Naive thymus-derived CD4-positive, alpha-beta T cell (primary cell): ENCODE measurements at places on chromosomes 11 and 22.
A peak's percentile ranks its signal among the peaks of the same experiment; 100 is the strongest.

DNA sequence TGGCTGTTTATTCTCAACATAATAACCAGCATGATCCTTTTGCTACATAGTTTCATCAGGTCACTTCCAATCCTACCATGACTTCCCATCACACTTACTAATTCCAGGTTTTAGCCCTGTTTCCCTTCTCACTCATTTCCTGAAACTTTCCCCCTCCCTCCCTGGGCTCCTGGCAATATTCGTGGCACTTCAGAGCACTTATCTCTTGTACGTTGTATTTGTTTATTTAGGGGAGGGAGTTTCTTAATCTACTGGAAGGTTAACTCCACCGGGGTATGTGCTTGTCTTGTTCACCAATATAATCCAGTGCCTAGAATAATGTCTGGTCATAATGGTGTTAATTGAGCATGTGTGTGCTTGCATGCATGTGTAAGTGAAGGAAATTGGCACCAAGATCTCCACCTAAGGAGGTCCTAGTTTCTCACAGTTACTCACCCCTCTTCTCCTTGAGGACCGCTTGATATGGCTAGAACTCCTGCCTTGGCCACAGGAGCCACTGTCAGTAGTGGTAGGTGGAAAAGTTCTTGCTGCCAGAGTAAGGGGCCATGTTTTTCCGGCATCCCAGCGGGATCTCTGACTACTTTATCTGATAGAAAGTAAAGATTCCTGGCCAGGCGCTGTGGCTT, 11.7 kb downstream of the EIF3L start:
- no peak for DNase-seq

GRCh38 chr22:47160781-47161520, 398.5 kb downstream of the TBC1D22A start:
- DNase-seq = no peak

DNA sequence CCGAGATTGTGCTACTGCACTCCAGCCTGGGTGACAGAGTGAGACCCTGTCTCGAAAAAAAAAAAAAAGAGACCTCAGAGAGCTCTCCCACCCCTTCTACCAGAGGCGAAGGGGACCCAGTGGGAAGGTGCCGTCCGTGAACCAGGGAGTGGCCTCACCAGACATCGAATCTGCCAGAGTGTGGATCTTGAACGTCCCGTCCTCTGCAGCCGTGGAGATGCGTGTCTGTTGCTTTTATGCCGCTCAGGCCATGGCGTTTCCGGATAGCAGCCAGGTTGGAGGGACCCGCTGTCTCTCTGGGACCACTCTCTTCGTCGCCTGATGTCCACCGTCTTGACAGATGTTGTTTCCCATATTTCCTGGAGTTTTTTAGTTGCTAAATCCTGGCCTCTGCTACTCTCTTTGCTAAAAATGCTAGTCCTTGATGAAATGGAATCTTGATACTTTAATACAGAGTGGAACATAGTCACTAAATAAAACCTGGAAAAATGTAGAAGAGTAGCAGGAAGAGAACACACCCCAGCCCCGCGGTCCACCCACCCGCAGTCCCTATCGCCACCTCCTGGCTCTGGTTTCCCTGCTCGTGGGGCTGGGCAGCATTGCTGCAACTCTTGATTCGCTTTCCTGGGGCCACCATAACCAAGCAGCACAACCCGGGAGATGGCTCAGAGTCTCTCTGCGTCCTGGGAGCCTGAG, 12.0 kb upstream of the MUC6 start:
- no peak for DNase-seq

- no peak for DNase-seq
These were observed 38.5 kb upstream of the GRAMD4 start for GRCh38 chr22:46581538-46582244.

GRCh38 chr22:37777122-37777687, 30.5 kb upstream of the GCAT start:
- no peak for DNase-seq

GRCh38 chr11:69913591-69914285, 94.5 kb upstream of the FGF3 start:
- no peak for DNase-seq

GRCh38 chr11:13680501-13681264, 12.2 kb downstream of the FAR1 start:
- no peak for DNase-seq

GRCh38 chr11:72642884-72643522, 31.2 kb downstream of the PDE2A start:
- DNase-seq = peak; percentile 70

DNA sequence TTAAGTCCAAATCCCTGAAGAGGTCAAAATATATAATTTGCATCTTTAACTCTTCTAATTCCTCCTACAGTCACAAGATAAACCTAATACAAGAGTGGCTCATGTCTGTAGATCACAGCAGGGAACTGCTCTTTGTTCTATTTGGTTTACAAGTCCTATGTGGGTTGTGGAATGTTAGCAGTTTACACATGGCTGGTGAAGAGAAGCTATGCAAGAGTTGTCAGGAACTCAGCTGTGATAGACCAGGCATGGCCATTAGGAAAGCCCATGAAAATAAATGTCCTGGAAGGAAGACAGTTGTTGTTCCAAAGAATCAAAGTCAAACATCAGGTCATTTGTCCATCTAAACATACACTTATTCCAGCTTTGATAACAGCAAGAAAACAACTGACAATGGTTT, 312.4 kb upstream of the PITPNB start:
- DNase-seq = no peak

DNA sequence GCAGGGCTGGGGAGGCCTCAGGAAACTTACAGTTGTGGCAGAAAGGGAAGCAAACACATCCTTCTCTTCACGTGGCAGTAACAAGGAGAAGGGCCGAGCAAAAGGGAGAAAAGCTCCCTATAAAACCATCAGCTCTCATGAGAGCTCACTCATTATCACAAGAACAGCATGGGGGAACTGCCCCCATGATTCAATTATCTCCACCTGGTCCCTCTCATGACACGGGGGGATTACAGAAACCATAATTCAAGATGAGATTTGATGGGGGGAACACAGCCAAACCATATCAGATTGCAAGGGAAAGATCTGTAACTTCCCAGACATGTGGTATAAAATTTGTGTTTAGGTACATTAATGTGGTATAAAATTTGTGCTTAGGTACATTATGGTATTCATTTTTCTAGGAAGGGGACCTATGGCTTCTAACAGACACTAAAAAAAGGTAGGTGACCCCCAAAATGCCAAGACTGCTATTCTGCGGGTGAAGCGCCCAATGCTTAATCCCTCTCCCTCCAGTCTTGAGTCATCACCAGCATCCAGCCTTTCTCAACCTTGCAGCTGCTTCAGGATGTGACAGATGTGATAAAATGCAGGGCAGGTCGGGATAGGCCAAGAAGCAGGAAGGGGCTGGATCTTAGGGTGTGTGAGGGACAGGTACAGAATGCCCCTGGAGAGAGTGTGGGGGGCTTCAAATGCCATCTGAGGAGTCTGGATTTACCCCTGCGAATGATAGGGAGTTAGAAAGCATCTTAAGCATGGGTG, 57.7 kb upstream of the AMPD3 start:
- DNase-seq = no peak

DNA sequence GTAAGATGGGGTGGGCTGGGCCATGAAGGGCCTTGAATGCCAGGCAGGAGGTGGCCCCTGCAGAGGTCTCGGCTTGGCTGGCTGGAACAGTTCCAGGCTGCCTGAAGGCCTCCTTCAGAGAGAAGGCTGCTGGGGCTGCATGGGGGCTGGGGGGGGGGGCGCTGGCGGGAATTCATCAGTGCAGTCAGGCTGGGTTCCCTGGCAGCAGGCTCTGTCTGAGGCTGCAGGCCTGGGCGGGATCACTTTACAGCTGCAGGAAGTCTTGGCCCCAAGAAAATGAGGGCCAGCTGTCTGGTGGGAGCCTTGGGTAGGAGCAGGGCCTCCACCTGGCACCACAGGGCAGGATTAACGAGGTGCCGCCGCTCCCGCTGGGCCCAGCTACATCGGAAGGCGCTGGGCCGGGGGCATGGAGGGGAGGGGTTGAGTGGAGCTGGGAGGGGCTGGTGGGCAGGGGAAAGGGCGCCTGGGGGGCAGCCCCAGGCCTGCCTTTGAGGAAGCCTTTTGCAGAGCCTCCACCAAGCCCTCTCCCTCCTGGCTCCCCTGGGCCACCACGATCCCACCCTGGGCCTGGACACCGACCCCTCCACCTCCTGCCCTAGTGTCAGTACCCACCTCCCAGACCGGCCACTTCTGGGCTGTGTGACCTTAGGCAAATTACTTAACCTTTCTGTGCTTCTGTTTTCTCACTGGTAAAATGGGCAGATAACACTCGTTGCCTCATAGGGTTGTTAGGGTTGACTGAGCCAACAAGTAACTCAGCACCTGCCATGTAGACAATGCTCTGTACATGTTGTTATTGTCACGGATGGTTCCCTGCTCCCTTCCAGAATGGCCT, 31.0 kb upstream of the HMOX1 start:
- DNase-seq = no peak

GRCh38 chr11:65611028-65611757, 2.8 kb downstream of the MAP3K11 start:
- no peak for DNase-seq

DNA sequence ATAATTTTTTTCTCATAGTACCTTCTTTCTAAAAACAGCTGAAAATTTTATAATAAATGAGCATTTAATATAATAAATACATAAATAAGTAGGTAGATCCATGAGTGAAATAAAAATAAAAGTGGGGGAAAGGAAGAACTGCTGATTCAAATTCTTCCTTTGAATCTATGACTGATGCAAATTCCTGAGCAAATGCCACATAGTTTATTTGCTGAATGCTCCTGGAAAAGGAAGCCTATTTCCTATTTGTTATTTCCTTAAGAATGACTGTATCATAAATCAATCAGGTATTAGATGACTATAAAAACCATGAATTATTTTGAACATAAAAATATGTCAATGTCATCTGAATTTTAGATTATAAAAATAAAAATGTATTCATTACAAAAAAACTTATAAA, 16.6 kb downstream of the BTBD10 start:
- no peak for DNase-seq

DNA sequence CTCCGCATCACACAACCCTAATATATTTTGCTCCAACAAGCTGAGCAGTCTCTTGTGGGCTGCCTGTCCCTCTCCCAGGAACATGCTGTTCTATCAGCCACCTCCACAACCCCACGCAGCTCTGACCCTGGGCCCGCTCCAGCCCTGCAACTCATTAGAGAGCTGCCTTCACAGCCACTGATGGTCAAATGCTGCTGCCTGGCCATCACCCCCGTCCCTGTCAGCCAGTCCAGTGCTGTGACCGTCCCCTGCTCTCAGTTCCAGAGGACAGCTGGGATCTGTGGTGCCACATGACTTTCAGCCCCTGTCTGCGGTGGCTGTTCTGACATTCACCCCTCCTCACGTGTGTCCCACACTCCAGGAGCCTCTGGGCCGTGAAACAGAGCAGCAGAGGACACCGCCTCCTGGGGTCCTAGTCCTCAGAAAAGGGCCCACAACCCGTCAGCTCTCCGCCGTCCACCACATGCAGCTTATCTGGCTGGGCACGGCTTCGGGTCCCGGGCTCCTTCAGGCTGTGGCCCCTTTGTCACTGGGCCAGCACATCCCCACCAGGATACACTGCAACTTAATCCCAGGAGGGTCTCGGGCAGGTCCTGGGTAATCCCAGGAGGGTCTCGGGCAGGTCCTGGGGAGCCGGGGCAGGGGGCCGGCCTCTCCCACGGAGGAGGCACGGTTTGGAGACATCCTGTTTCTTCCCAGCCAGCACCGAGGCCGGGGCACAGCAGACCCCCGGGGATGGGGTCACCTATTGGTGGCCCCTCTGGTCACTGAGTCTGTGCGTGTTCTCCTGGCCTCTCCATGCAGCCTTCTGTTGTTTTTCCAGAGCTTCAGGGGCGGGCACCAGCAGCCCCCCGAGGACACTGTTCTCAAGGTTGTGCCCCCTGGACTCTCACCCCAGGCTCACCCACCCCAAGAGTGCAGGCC, 15.1 kb downstream of the CRELD2 start:
- no peak for DNase-seq

- no peak for DNase-seq
These were observed 58.5 kb downstream of the TNRC6B start for GRCh38 chr22:40236131-40236665.

- DNase-seq = no peak
These were observed 5.6 kb upstream of the SCGB2A1 start for GRCh38 chr11:62202910-62203309.

GRCh38 chr11:27626269-27626937, 73.9 kb downstream of the BDNF start:
- no peak for DNase-seq

- DNase-seq = no peak
These were observed 1.8 kb upstream of the OR10A5 start for GRCh38 chr11:6843670-6844069.

DNA sequence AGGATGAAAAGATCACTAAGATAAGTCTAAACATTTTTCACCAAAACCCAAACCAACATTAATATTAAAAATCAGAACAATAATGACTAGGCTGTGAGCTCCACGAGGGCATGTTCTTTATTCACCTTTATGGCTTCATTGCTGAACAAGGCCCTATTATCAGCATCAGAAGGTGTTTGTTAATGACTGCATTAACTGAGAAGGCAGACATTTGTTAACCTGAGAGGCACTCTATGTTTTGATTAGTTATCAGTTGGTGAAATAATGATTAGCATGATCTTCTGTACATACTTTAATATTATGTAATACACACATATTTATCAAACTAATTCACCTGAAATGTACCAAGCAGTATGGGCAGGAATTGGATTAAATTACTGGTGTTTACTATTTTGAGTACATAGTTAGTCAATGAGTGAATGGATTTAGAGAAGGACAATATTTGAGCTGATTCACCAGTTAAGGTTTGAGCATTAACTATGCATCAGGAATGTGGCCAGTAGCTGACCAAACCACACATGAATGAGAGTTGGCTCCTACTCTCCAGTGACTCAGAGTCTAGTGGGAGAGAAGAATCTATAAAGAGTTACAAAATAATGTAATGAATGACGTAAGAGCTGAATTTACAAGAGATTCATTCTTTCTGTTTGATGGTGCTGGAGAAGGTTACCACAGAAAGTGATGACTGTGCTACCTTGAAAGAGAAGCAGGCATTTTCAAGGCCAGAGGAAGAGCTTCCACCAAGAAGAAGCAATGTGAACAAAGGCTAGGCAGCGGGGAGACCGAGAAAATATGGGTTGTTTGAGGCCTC, 6.7 kb downstream of the IL18 start:
- DNase-seq = no peak

DNA sequence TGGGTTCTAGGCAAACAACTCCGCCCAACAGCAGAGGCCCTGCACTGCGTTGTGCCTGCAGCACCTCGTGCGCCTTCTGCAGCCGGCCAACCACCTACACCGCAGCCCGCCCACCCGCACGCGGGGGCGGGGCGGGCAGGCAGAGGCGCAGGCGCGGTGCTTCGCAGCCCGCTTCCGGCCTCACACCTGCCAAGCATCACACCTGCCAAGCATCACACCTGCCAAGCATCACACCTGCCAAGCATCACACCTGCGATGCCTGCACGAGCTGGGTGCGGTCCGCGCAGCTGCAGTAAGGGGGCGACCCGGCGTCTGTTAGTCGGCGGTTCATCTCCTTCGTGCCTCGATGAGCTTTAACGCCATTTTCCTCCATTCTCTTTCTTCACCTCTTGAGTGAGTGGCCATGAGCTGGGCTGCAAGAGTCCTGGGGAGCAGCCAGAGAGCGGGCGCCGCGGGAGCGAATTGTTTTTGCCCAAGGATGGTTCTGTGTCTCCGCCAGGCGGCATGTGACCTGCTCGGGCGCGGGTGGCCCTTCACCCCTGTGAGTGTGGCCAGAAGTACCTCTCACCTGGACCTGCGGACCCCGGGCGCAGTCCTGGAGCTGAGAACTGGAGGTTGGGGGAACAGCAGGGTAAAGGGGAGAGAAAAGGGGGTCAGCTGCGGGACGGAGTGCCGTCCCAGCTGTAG, at the start of gene LDHAL6A:
Gene LDHAL6A, plus strand, starts transcription at position 171 of the 687 bp plus-strand sequence. CDS start 825 bp downstream, outside the sequence.
- DNase-seq = peak; percentile 5

GRCh38 chr22:30600921-30601320, 6.1 kb upstream of the TCN2 start:
- DNase-seq = no peak
